ENCODE measurements at places on chromosomes 11 and 22. TPM values are rescaled to one million over a fixed set of nuclear protein-coding genes. Genes with fewer than 3 reads are reported as not detected.

The CD3D gene
- not detected for total RNA-seq

The CTSW gene
- not detected for total RNA-seq

The IGLL1 gene
- not detected for total RNA-seq

The GAL3ST1 gene
- not detected for total RNA-seq

The SEPTIN5 gene
- total RNA-seq, result 18.9 TPM

The INPPL1 gene
- 51.8 TPM for total RNA-seq

The C1QTNF5 gene
- total RNA-seq, result not detected

The FOLR3 gene
- total RNA-seq, result 1.1 TPM

The PITPNM1 gene
- 18.9 TPM for total RNA-seq

GRCh38 chr22:43867839-43868635, 5.7 kb upstream of the SULT4A1 start:
- peak; percentile 42 for DNase-seq

DNA sequence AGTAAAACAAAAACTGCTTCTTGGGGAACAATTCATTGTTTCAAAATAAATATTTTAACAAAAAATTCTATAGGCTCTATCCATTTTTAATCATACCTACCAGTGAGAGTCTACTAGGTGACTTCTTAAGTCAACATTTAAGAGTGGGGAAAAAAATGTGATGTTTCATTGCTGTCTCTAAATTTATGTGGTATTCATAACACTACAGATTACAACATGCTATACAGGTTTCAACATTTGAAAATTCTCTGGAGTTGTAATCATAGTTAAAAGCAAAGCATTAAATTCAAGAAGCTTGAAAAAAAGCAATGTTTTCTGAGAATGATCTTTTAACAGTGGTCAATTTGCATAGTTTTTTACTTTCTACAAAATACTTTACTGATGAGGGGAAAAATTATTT, 18.3 kb downstream of the SBF2 start:
- no peak for DNase-seq

DNA sequence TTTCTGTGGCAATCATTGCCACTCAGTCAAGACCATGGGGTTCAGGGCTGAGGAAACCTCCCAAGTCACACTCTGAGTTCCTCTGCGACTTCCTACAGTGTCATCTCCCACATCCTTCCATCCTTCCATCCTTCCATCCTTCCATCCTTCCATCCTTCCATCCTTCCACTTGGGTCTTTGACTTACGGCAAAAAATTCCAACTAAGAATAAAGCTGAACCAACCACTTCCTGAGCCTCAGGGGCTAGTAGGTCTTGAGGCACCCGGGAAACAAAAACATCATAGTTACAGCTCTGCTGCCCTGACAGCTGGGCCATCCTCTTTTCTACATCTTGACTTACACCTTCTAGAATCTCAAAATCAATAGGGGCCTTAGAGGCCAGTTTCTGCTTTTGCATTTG, 32.1 kb downstream of the EHF start:
- DNase-seq, result no peak

DNA sequence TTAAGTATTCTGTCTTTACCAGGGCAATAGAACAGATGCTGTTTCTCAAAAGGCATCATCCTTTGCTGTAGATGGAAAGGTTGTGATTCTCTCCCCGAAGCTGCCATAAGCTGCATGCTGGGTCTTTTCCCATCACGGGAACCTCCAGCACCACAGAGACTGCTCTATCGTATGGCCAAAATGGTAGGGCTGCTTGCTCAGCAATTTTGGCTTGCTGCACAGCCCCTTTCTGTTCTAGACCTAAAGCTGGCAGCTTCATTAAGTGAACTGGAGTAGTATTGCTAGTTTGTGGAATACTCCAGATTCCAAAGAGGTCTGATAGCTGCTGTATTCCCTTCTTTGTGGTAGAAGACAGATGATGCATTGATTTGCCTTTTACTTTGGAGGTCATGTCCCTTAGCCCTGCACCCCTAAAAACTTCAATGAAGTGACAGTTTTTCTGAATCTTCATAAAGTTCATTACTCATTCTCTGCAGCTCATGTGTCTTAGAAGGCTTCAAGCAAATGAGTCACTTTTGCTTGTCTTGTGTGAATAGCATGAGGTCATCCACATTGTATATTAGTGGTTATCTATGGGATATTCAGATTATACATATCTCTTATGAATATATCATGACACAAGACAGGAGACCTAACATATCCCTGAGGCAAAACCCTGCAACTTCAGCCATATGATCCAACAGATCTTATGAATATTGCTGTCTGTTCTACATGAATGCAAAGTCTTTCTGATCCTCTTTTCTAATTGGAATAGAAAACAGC, 245.3 kb downstream of the FAM76B start:
- DNase-seq, result peak; percentile 1

GRCh38 chr11:47714554-47715081, 551 bp downstream of the AGBL2 start:
- no peak for DNase-seq

DNA sequence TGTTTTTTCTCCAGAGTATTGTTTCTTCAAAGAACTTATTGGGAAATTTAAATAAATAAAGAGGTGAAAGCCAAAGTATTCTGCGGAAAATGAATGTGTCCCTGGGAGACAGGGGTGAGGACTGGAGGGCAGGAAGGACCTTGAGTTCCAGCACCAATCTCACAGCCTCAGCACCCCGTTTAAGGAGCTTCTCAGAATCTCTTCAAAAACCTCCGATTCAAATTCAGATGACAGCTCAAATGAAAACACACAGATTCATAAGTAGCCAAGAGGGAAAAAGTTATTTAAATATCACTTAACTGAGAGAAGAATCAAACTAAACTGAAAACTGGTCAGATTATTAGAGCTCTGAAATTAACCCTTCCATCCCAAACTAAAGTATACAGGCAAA, 12.5 kb downstream of the MTMR2 start:
- no peak for DNase-seq

- no peak for DNase-seq
Measured at GRCh38 chr11:134361661-134362060, 29.9 kb downstream of the GLB1L2 start.

GRCh38 chr11:102864724-102865123, 10.1 kb downstream of the MMP12 start:
- no peak for DNase-seq

DNA sequence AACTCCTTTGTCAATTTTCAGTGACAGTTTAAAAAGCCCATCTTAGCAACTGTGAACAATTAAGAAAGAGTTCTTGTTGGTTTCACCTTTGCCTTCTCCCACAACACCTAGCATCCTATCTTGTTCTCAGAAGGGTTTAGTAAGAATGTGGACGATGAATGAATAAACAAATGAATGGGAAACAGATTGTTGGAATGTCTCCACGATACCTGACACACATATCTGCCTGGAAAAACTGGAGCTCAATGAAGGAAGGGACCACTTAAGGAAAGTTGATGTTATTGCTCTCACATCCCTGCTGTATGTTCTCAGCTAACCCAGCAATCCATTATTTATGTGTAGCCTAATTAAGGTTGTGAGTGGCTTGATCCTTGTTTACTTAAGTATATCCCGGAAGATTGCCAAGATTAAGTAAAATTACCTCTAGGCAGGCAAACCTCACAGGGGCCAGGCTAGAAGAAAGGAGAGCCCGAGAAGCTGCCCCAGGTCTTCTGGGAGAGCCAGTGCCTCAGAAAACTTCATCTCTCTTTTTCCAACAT, 286.4 kb downstream of the NXPE2 start:
- no peak for DNase-seq

DNA sequence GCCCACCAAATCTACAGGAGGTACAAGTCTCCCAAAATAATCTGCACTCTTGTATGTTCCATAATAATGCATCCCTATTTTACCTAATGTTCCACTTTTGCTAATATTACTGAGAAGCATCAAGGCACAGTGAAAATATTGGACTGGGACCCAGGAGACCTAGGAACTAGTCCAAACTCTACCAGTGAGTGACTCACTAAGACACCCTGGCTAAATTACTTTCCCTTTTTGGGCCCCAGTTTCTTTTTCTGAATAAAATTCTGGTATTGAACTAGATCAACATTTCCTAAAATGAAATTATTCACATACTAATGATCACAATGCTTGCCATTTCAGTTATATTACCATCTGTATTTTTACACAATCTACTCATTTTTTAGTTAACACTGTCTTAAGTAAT, 19.6 kb downstream of the THAP12 start:
- peak; percentile 11 for DNase-seq

DNA sequence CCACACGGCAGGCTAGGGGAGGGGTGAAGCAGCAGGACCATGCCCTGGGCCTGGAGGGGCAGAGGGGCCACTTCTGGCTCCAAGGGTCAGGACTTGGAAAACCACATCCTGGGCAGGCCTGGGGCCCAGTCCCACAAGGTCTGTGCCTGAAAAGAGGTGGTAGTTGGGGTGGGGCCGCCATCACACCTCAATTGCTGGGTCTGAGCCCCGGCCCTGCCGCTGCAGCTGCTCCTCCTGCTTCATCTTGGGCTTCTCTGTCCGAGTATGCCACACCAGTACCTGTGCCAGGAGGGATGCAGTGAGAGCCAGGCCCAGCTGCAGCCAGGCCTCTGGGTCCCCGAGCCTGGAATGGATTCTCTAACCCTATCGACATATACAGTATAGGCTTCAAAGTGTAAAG, 2.5 kb downstream of the ROM1 start:
- DNase-seq, result no peak

GRCh38 chr22:24321999-24322398, 51.4 kb downstream of the SPECC1L start:
- DNase-seq, result no peak

DNA sequence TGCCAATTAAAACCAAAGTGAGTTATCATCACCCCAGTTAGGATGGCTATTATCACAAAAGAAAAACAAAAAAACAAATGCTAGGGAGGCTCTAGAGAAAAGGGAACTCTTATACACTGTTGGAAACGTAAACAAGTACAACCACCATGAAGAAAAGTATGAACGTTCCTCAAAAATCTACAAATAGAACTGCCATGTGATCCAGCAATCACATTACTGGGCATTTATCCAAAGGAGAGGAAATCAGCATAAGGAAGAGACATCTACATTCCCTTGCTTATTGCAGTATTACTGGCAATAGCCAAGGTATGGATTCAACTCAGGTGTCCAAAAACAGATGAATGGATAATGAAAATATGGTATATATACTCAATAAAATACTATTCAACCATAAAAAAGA, 1145.1 kb downstream of the LRRC4C start:
- DNase-seq, result no peak

- peak; percentile 50 for DNase-seq
Measured at GRCh38 chr22:36331912-36332622, 55.7 kb downstream of the MYH9 start.

GRCh38 chr22:45546333-45547015, 43.8 kb downstream of the FBLN1 start:
- no peak for DNase-seq

DNA sequence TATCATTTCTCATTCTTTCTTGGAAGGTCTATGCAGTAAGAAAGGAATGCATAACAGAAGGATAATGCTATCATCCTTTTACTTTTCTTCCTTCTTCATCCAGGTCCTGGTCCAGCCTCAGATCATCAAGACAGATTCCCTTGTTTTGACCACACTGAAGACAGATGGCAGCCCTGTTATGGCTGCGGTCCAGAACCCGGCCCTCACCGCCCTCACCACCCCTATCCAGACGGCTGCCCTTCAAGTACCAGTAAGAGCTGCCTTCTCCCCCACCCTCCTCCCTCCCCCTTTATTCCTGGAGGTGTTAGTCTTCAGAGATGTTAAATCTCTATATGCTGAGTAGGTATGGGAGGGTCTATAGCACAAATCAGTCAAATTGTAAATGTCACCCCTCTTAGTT, 37.9 kb downstream of the SREBF2 start:
- DNase-seq, result no peak

All from MG63 (cell line).